ENCODE measurements at places on chromosomes 7 and 10. TPM values are rescaled to one million over a fixed set of nuclear protein-coding genes. Genes with fewer than 3 reads are reported as not detected.

DNA sequence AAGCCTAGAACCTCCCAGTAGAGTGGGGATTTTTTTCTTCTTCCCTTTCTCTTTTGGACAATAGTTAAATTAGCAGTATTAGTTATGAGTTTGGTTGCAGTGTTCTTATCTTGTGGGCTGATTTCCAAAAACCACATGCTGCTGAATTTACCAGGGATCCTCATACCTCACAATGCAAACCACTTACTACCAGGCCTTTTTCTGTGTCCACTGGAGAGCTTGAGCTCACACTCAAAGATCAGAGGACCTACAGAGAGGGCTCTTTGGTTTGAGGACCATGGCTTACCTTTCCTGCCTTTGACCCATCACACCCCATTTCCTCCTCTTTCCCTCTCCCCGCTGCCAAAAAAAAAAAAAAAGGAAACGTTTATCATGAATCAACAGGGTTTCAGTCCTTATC lies 5.4 kb downstream of the OPN1SW start:
- no peak for DNase-seq

GRCh38 chr10:130809761-130810515 lies 501.6 kb downstream of the TCERG1L start:
- DNase-seq = no peak

DNA sequence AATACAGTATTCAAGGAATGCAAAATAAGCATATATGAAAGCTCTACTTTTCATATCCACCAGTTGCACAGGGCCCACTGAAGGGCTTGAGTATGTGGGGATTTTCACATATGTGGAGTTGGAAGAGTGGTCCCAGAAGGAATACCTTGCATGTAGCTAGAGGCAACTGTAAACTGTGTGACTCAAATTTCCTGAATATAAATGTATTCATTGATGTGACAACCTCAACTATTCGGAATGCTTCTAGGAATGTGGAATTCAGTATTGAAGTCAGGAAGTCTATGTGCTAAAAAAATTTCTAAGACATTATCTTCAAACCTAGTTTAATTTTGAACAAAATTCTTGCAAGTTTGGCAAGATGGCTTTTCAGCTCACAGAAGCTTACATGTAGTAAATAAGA lies 695.5 kb upstream of the SEMA3D start:
- DNase-seq = no peak

DNA sequence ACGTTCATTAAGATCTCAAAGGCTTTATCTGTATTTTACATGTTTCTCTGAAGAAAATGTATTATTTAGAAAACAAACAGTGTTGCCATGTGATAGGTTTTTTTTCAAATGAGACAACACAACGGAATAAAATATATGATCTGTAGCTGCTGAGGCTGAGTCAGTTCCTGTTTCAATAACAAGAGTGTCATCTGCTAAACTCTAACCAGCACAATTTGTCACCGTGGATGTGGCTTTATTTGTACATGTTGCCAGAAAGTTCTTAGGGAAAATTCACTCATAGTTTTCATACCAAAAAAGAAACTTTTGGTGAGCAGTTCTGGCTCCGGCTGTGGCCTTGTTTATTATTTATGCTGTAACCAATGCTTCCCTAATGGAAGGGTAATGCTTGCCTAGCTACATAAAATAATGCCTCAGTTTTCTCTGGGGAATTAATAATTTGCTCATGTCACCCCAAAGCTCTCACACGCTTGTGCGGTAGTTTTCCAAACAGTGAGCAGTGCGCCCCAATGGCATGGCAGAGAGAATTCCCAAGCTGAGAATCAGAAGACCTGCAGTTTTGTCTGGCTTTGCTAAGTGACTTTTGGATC lies 20.3 kb upstream of the KLF6 start:
- DNase-seq = no peak

The PDE6C gene
- 0.69 TPM for polyA plus RNA-seq
